LNCaP clone FGC (cell line): ENCODE measurements at places on chromosomes 7 and 10.

DNA sequence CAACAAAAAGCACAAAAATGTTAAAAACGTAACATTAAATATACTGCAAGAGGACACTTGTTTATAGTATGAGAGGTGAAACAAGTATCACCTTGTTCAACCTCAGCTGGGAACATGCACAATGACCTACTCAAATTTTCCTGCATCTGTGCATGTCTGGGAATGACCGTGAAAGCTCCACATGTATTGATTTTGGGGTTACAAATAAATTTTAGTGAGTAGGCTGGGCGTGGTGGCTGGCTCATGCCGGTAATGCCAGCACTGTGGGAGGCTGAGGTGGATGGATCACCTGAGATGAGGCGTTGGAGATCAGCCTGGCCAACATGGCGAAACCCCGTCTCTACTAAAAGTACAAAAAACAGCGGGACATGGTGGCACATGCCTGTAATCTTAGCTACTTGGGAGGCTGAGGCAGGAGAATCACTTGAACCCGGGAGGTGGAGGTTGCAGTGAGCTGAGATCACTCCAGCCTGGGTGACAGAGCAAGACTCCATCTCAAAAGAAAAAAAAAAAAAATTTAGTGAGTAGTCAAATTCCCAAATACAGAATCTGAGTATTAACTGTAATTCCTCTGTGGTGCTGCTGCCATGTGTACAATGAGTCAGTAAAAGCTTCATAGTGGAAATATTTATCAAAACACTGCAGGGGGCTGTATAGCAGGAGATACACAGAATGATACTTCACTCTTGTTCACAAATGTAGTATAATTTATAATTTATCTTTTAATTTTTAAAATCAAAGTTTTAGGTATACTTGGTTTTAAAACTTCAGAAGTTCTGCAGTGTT is 41.1 kb downstream of the SUGCT start:
- no peak for DNase-seq

- DNase-seq = no peak
Measured at GRCh38 chr7:12456506-12456905, 52.8 kb upstream of the VWDE start.

- no peak for DNase-seq
Measured at GRCh38 chr10:6065835-6066234, 3.7 kb upstream of the IL2RA start.

DNA sequence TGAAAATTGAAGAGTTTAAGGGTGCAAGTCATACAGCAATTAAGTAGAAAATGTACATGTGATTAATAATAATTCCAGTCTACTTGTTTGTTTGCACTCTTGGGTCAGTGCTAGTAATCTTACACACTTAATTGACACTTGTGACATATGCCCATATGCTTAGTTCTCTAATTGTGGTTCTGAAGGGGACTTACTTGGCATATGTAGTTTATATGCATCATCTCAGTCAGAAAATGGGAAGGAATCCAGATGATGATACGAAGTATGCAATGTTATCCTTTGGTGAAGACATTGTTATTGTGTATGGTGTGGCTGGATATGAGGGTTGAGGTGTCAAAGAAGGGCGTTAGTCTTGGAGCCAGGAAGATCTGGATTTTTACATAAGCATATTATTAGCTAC is 193.5 kb upstream of the HDAC9 start:
- DNase-seq = no peak

- DNase-seq = no peak
Measured at GRCh38 chr7:132240262-132240661, 336.0 kb downstream of the PLXNA4 start.

GRCh38 chr7:33581236-33581635 is 324.1 kb upstream of the BMPER start:
- DNase-seq = peak; percentile 47

DNA sequence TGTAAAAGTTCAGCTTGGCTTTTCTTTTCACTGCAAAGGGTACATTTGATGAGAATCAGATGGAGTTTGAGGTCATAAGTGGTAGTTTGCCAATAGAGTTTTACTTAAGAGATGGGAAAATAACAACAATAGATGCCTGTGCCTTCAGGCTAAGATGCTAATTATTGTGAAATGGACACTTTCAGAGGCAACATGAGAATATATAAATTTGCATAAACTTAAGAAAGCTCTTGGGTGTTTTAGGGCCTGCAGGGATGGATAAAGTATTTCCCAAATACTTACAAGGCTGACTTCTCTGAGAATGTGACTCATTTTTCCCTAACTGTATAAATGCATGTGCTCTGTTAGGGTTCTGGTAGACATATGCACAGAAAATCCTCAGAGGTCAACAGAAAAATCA is 200.3 kb upstream of the SVIL start:
- DNase-seq = no peak

- no peak for DNase-seq
Measured at GRCh38 chr10:96497391-96497790, 16.3 kb downstream of the TLL2 start.

- no peak for DNase-seq
Measured at GRCh38 chr10:95217476-95217875, 23.4 kb downstream of the ACSM6 start.

- DNase-seq = no peak
Measured at GRCh38 chr7:76234931-76235441, 33.3 kb downstream of the SRRM3 start.

DNA sequence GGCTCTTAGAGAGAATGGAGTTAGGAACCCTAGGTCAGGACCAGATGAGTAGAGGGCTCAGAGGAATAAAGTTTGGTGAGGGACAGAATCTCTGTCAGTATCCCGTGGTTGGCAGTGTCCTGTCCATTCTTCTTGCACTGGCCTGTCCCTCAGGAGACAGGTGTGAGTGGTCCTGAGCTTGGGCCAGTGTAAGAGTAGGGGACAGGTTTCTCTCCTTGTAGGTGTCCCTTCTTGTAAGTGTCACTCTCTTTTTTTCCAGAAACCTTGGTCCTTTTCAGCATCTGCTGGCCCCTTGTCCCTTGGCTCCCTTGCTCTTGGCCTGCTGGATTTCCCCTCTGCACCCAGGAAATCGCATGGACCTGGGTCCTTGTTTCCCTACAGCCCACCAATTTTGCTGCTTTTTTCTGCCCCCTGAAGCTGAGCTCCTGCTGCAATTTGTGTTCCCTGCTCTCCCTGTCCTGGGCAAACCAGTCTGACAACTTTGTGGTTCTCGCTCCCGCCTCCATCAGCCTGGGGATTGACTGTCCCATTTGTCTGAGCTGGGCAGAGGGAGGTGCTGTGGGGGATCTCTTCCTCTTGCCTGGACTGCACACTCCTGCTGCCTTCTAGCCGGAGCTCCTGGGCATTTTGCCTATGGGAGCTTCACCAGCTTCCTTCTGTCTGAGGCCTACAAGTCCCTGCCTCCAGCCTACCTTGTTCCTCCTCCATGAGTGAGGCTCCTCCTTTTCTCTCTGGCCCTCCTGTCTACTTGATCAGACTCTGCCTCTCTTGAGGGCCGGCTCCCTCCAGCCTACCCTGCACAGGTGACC is 6.5 kb downstream of the TSPAN14 start:
- DNase-seq = peak; percentile 100

- no peak for DNase-seq
Measured at GRCh38 chr10:6888434-6888833, 308.4 kb upstream of the PRKCQ start.

DNA sequence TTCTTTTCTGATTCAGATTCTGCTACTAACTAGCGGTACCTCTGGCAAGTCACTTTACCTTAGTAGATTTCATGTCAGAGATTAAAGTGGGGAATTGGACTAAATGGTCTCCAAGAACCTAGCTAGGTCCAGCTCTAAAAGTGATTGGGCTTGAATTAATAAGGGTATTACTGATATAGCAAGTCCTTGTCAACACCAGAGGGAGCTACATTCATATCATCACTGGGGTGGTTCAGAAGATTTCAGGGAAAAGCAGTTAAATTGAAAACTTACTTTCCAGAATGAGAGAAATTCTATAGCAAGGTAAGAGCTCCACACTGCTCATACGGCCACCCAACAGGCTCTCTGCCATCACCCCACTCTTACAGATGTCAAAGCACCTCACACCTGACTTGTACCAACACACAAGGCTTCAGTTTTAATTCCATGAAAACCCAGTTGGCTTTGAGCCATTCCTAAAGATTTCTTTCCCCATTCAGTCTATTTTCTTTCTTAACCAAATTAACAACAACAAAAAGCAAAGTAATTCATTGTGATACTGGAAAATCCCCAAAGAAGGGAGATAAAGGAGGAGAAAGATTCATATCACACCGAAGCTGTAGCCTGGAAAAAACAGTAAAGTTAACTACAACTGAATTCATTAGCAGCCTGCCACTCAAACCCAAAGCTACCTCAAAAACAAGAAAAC is 38.0 kb upstream of the SPOCK2 start:
- DNase-seq = no peak

DNA sequence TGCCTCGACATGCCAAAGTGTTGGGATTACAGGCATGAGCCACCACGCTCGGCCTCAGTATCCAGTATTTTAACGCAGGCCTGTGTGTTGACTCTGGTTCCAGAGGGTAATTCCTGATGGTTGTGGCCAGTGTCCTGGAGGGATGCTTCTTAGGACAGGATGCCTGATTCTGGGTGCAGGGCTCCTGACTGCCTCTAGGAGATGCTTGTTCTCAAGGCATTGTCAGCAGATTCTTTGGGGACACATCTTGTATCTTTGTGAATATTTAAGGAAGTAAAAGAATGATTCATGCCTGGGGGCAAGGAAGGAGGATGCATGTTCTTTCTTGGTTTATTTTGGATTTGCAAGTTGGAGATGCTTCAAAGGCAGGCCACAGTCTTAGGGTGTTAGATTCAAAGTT is 2.2 kb downstream of the ZDHHC4 start:
- DNase-seq = no peak

- no peak for DNase-seq
Measured at GRCh38 chr7:130290745-130291144, 2.2 kb upstream of the CPA4 start.

DNA sequence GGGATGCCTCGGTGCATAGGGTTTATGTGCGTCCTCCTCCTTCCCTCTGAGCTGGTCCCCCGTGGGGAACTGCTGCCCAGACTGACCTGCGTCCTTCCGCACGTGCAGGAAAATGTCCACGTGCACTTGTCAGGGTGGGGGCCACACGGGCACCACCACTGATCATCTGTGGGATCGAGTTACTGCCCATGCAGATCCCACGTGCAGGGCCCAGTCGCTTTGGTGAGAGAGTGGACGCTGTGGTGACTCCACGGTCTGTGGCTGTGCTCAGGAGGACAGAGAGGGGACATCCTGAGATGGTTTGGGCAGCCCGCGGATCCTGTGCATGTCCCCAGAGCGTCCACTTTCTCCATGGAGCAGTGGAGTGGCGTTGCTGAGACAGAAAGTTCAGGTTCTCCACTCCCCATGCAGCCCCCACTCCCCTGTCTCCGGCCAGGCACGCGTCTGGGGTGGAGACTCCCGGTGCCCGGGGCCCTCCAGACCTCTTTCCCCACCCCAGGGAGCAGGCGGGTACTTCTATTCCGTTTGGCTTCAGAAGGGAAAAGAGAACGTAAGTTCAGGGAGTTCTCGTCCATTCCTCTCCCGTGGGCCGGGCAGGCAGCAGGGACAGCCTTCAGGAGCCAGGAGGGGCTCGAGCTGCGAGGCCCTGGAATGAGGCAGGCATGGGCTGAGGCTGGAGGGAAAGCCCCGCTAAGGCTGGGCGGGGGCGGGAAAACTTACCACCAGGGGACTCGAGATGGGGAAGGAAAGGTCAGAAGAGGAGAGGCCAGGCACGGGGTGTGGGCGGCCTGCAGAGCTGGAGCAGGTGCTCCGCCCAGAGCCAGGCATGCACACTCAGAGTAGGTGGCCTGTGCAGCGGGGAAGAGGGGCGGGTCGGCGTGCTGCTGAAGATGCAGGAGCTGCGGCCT is 59.9 kb downstream of the EGFR start:
- no peak for DNase-seq

DNA sequence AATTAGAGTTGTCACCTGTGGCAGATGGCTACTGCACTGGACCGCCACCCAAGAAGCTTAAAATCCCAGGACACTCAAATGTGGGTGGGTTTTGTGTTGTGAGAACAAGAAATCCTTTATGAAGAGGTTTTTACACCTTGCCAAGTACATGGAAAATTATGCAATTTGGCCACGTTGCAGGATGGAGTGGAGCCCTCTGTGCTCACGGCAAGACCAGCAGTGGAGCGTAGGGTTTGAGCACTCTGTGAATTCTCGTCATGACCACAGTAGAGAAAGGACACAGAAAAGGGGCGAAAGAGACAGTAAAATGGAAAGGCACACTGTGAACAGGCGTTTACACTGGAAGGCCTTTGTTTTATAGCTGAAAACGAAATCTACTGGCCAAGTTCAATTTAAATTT is 222.6 kb downstream of the ADARB2 start:
- no peak for DNase-seq

- no peak for DNase-seq
Measured at GRCh38 chr7:129670656-129671055, 59.1 kb downstream of the NRF1 start.
